Activated CD8-positive, alpha-beta memory T cell treated with anti-CD3 and anti-CD28 coated beads, Interleukin-2, amount 10 ng/mL, durations not matched to agents 7 days and 5 days (primary cell): ENCODE measurements at places on chromosomes 5 and 9.

DNA sequence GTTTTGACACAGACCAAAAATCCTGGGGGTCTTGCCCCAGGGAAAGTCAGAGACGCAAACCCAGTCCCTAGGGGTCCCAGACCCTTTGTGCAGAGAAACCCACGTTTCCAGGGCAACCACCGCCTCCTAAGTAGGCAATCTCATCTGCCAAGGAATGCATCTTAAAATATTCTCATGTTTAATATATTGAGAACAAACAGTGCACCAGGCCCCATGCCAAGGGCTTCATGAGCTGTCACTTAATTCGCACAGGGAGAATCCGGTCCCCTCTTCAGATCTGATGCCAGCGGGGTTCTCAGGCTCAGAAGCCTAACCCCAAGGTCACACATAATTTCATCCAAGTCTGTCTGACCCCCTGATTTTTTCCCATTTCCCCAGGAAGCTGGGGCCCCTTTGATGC, 28.8 kb downstream of the CPLX2 start:
- DNase-seq = no peak

DNA sequence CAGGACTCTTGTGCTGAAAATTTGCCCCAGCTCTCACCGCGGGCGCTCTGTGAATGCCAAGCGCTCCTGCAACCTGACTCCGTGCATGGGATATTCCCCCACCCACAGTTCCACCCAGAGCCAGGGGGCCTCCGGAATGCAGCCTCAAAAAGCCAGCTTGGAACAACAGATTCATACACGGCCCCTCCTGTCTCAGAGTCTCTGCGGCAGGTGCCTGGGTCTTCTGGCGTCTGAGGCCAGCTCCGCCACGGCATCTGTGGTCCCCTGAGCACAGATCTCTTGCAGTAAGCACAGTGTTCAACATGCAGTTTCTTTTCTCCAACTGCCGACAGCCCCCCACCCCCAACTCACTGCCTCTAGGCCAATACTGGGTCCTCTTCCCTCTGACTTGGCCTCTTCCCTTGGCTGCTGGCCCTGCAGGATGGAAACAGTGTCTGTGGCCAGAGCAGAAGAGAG, 355.7 kb upstream of the IRX2 start:
- DNase-seq = no peak

- no peak for DNase-seq
Observed at GRCh38 chr5:666816-667498, 26.2 kb downstream of the TPPP start.

DNA sequence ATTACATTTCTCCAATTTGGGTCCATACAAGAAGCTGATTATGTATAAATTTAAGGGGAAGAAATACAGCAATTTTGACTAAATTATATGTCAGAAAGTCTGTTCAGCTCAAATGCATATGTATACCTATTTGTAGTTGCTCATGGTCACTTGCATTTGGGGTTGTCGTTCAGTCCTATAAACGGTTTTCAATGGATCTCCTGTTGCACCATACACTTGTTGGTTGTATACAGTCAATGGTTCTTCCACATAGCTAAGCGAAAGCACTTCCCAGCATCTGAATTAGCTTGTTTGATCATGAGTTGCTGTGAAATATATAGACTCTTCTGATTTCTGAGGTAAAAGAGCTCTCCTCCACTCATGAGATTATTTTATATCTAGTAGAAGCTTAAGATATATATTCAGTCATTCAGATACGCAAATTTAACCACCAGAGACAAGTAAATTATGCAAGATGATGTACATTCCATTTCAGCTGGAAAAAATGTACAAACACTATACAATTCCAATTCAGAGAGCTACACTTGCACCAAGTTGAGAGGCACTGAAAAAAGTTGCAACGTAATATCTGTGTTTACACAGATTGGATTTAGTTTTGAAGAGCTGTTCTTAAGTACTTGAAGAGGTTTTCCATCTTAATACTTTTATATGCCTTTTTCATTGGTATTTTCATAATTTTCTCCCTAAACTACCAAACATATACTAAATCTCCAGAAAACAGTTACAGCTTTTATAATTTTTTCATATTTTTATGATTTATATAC, 64.4 kb upstream of the POU5F2 start:
- DNase-seq = no peak

GRCh38 chr9:104586496-104587180, 12.6 kb downstream of the OR13C5 start:
- no peak for DNase-seq

GRCh38 chr9:91185193-91185886, 176.4 kb downstream of the AUH start:
- DNase-seq = no peak

DNA sequence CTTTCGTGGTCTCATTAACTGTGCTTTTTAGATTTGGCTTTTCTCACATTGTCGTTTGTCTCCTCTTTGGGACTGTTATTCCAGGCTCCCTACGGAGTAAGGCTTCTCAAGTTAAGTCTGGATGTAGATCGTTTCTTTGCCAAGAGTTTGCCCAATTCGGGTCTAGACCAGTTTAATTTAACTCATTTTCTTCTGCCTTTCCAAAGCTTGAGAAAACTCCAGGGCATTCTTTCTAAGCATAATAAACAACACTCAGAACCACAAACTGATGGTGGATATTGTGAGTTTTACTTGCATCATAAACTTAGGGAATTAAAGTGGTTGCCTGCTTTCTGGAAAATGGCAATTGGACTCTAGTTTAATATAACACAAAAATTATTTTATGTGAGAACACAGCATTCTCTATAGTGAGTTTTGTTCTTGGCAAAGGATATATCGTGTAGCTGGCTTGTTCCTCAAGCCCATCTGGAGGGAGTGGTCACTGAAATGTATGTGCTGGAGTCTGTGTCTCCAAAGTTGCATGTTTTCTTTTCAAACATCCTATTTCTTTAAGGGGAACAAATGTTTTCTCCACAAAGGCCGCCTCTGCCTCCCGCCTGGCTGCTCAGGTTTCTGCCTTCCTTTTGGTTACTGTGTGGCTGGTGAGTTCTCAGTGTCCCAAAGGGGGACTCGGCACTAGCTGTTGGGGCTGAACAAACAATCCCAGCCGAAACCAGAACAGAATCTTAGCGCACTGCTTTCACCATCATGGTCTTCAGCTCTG, 211.3 kb upstream of the FBN2 start:
- no peak for DNase-seq

- DNase-seq = no peak
Observed at GRCh38 chr5:154133591-154133990, 56.9 kb upstream of the GALNT10 start.

DNA sequence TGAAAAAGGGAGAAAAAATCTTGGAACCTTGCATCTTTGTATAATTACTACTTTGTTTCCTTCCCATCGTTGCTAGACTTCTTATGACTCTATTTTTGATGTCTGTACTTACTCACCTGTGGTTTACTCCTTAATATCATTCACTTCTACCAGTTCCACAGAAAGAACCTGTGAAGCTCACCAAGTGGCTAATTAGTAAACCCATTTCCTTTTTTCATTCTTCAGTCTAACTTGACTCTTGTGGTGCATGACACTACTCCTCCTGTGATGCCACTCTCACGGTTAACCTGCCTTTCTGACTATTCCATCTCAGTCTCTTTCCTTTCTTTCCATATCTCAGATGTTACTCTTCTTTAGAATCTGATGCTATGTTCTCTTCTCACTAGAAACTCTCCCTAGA, 14.6 kb downstream of the RECK start:
- DNase-seq = no peak
